ENCODE measurements at places on chromosomes 5 and 9.

GRCh38 chr5:134554319-134555222 is 29.1 kb downstream of the JADE2 start:
- peaks cover 3% of the 10 kb centered on the region for H3K27me3 ChIP-seq
- H3K36me3 ChIP-seq, result no peaks in the 10 kb centered on the region
- DNase-seq, result no peak
- H3K27ac ChIP-seq, result no peak overlapping the region
- H3K4me1 ChIP-seq, result peaks cover 7% of the 10 kb centered on the region

DNA sequence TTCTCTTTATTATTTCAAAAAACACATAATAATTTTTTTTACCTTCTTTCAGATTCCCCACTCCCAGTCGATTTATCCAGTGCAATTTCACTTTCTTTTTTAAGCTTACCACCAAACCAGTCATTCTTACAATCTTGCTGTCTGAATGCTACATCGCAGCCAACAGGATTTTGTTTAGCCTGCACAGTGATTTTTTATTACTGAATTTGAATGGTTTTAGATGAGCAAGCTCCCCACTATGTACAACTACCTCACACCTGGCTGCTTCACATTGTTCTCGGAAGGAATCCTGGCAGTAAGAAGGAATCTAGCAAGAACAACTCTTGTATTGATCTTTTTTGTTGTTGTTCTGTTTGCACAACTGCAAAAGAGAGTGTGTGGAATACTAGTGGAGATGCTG is 668.1 kb upstream of the WWC1 start:
- no peak for DNase-seq
- H3K27ac ChIP-seq, result no peak overlapping the region
- no peak overlapping the region for H3K4me3 ChIP-seq
- H3K27me3 ChIP-seq, result no peaks in the 10 kb centered on the region

- H3K36me3 ChIP-seq, result no peaks in the 10 kb centered on the region
- no peak overlapping the region for H3K4me3 ChIP-seq
- H3K4me1 ChIP-seq, result no peaks in the 10 kb centered on the region
- no peaks in the 10 kb centered on the region for H3K27me3 ChIP-seq
Measured at GRCh38 chr9:25003686-25004085, 458.0 kb upstream of the IZUMO3 start.

GRCh38 chr5:180522330-180522729 is 28.2 kb downstream of the CNOT6 start:
- H3K4me1 ChIP-seq, result peaks cover 31% of the 10 kb centered on the region
- H3K4me3 ChIP-seq, result peak overlapping the region; percentile 8
- peaks cover 5% of the 10 kb centered on the region for H3K27me3 ChIP-seq
- DNase-seq, result no peak
- H3K36me3 ChIP-seq, result no peaks in the 10 kb centered on the region

DNA sequence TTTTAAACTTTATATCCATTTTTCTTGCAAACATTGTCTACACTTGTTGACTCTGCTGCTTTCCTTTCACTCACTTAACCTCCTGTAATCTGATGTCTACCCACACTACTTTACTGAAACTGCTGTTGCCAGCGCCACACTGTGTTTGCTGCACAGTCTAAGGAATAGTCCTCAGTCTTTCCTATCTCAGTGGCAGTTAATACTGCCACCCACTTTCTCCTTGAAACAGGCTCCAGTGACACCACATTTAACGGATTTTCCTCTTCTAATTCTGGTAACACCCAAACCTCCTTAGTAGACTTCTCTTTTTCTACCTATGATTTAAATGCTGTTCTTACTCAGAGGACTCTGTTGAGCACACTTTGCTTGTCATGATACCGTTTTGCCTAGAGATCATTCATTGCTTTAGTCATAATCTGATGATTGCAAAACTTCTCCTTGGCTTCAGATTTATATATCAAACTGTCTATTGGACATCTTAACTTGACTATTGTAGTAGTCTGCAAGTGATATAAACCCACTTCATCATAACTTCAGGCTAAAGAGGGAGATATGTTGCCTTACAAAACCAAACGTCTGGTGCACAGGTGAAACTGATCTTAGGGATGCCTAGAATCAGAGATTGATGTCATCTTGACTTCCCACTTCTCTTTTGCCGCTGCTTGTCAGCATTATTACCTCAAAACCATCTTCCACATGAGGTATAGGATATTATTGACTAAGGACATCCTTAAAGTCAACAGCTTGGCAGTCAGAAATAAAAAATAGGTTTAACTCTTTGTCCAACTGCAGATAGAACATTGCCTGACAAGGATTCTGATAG is 94.1 kb downstream of the CDC42SE2 start:
- DNase-seq, result no peak
- H3K27ac ChIP-seq, result no peak overlapping the region
- peaks cover 3% of the 10 kb centered on the region for H3K4me1 ChIP-seq

DNA sequence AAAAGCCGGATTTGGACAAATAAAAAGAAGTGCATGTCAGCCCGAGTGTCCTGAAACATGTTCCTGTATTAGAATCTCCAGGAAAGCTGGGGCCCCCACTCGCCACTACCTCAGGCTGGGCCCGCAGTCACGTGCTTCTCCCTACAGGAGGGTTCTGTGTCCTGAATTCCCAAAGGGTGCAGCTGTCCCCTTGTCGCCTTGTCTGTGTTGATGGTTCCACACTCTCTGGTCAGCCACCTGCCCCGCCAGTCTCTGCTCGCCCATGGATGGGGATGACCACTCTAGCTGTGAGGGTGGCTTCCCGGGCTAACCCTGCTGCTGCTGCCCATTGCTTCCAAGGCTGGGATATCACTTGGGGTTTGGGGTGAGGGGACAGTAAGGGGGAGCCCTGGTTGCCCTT is 3.1 kb upstream of the TMEM250 start:
- H3K36me3 ChIP-seq, result no peaks in the 10 kb centered on the region
- H3K4me1 ChIP-seq, result no peaks in the 10 kb centered on the region
- no peak for DNase-seq
- H3K27ac ChIP-seq, result no peak overlapping the region

- H3K36me3 ChIP-seq, result no peaks in the 10 kb centered on the region
- H3K27ac ChIP-seq, result no peak overlapping the region
- H3K27me3 ChIP-seq, result peaks cover 7% of the 10 kb centered on the region
- DNase-seq, result no peak
- H3K4me1 ChIP-seq, result no peaks in the 10 kb centered on the region
- no peak overlapping the region for H3K4me3 ChIP-seq
Measured at GRCh38 chr5:151295138-151295537, 8.4 kb downstream of the SLC36A3 start.

GRCh38 chr9:129211686-129212085 is 33.6 kb upstream of the IER5L start:
- no peak overlapping the region for H3K27ac ChIP-seq
- no peaks in the 10 kb centered on the region for H3K36me3 ChIP-seq
- H3K27me3 ChIP-seq, result peaks cover 2% of the 10 kb centered on the region
- peak; percentile 65 for DNase-seq
- peaks cover 6% of the 10 kb centered on the region for H3K4me1 ChIP-seq

GRCh38 chr5:11171236-11171635 is 410.2 kb upstream of the DAP start:
- peaks cover 2% of the 10 kb centered on the region for H3K27me3 ChIP-seq
- no peak overlapping the region for H3K4me3 ChIP-seq
- no peak for DNase-seq
- H3K36me3 ChIP-seq, result no peaks in the 10 kb centered on the region
- peaks cover 11% of the 10 kb centered on the region for H3K4me1 ChIP-seq

- H3K27me3 ChIP-seq, result no peaks in the 10 kb centered on the region
- H3K36me3 ChIP-seq, result no peaks in the 10 kb centered on the region
- no peak overlapping the region for H3K27ac ChIP-seq
- H3K4me3 ChIP-seq, result no peak overlapping the region
Measured at GRCh38 chr9:103427696-103428095, 432.6 kb downstream of the CYLC2 start.

DNA sequence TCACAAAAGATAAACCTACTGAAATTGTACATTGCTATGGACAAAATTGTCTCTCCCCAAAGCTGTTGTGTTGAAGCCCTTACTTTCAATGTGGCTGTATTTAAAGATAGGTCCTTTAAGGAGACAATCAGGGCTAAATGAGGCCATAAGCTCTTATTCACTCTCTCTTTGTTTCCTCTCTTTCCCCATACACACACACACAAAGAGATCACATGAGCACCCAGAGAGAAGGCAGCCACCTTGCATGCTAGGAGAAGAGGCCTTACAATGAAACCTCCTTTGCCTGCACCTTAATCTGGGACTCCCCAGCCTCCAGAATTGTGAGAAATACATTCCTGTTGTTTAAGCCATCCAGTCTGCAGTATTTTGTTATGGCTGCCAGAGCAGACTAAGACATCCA is 1295.6 kb upstream of the CDH6 start:
- no peak overlapping the region for H3K27ac ChIP-seq
- H3K4me1 ChIP-seq, result peaks cover 4% of the 10 kb centered on the region
- no peak for DNase-seq
- no peaks in the 10 kb centered on the region for H3K27me3 ChIP-seq

DNA sequence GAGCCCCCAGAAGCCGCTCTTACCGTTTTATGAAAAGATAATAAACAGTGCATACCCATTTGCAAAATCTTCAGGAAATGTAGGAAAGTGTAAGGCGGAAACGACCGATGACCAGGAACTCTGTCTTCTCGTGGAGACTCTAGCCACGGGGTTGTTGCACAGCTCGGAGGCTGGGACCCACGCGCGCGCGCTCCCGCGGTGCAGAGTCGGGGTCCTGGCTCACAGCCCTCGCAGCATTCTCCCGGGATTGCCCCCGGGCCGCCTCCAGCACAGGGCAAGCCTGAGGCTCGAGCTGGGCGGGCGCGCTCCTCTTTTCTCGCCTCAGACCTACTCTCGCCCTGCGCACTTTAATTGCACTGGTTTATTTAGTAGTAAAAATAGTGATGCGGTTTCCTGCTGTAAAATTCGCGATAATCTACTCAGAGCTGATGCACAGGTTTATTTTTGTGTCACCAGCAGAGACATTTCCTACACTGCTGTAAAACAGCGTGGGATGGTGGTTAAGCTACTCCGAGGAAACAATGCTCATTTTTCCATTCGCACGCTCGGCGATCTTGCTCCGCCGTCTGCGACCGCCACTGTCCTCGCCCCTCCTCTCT is 15.5 kb downstream of the TRIM7 start:
- peak; percentile 62 for DNase-seq
- H3K4me3 ChIP-seq, result peak overlapping the region; percentile 96
- peaks cover 6% of the 10 kb centered on the region for H3K4me1 ChIP-seq
- peaks cover 8% of the 10 kb centered on the region for H3K36me3 ChIP-seq

GRCh38 chr9:2050236-2050635 is 35.1 kb downstream of the SMARCA2 start:
- H3K36me3 ChIP-seq, result peaks cover 5% of the 10 kb centered on the region
- DNase-seq, result no peak
- H3K4me1 ChIP-seq, result peaks cover 2% of the 10 kb centered on the region
- H3K27ac ChIP-seq, result no peak overlapping the region
- no peak overlapping the region for H3K4me3 ChIP-seq
- H3K27me3 ChIP-seq, result peaks cover 6% of the 10 kb centered on the region

DNA sequence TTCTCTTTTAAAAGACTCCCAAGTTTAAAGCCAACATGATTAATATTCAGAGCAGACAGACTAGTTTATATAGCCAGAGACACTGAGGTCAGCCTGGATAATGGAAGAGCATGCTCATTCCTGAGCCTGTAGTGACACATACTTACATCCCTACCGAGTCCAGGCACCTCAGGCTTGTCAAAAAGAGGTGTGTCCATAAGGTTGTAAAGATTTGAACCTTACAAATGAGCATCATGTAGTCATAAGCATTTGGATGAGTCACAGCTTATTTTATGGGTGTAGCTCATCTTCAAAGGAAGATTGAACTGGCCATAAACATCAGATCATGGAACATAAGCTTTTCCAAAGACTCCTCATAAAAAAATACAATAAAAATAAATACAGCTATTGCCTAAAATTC is 333.5 kb downstream of the EFNA5 start:
- H3K27ac ChIP-seq, result no peak overlapping the region
- H3K27me3 ChIP-seq, result no peaks in the 10 kb centered on the region
- no peak for DNase-seq
- no peaks in the 10 kb centered on the region for H3K4me1 ChIP-seq

- peaks cover 35% of the 10 kb centered on the region for H3K4me1 ChIP-seq
- H3K36me3 ChIP-seq, result peaks cover 9% of the 10 kb centered on the region
- H3K4me3 ChIP-seq, result peak within 1 kb of the TSS; percentile 92
- H3K27ac ChIP-seq, result peak within 1 kb of the TSS; percentile 100
- DNase-seq, result peak; percentile 64
Measured at GRCh38 chr9:35791297-35791921, at the start of gene NPR2. Gene NPR2 (plus strand): TSS chr9:35791591. CDS start chr9:35792409, 818 bp downstream.

DNA sequence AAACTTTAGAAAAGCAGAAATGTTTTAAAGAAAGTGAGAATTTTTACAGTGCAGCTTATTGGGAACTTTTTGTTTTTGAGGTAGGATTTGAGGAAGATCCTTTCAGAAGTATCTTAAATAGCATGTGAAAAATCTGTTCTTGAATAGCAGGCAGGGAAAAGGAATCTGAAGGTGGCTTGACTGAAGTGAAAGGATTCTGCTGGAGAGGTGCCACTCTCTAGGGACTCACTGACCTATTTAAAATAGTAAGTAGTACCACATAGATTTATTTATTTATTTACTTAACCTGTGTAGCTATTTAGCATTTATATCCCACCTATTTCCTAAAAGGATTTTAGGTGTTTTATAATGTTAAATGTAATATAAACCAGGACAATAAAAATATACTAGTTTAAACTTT is 69.1 kb downstream of the NIPBL start:
- no peak for DNase-seq
- H3K4me3 ChIP-seq, result no peak overlapping the region
- peaks cover 13% of the 10 kb centered on the region for H3K4me1 ChIP-seq
- peaks cover 3% of the 10 kb centered on the region for H3K27me3 ChIP-seq

GRCh38 chr5:31554552-31554951 is 22.5 kb downstream of the C5orf22 start:
- no peak overlapping the region for H3K27ac ChIP-seq
- no peaks in the 10 kb centered on the region for H3K27me3 ChIP-seq
- peaks cover 2% of the 10 kb centered on the region for H3K4me1 ChIP-seq
- H3K36me3 ChIP-seq, result peaks cover 4% of the 10 kb centered on the region
- no peak for DNase-seq

DNA sequence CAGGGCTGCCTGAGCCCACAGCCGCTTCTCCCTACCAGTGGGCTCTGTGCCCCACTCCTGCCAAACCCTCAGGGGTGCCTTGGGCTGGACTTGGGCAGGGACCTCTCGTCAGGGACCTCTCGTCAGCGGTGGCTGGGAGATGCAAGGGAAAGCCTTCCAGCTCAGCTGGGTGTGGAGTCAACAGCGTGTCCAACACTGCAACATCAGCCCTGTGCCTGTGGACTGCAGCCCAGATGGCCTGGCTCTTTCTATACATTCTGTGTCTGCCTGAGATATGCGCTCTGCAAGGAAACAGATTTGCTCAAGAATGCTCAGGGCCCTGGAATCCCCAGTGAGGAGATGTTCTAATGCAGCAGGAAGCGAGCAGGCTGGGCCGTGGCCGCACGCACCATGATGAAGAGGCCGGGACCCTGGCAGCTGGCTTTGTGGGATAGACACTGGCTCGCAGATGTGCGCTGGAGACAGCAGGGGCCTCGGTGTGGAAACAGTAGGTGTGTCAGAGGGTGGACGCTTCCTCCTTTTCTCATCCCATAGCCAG is 85.0 kb upstream of the COL5A1 start:
- peaks cover 20% of the 10 kb centered on the region for H3K4me1 ChIP-seq
- no peaks in the 10 kb centered on the region for H3K36me3 ChIP-seq
- peaks cover 6% of the 10 kb centered on the region for H3K27me3 ChIP-seq
- DNase-seq, result peak; percentile 43
- peak overlapping the region; percentile 68 for H3K27ac ChIP-seq

Measured in glutamatergic neuron (in vitro differentiated cells).